ENCODE measurements at places on chromosomes 16 and 17. TPM values are rescaled to one million over a fixed set of nuclear protein-coding genes. Genes with fewer than 3 reads are reported as not detected.

The TEKT5 gene
- total RNA-seq, result not detected

The KLHL10 gene
- total RNA-seq, result not detected

The KRTAP1-5 gene
- not detected for total RNA-seq

The KRT28 gene
- not detected for total RNA-seq

The SLC47A1 gene
- 11.6 TPM for total RNA-seq

The ABCA6 gene
- 100 TPM for total RNA-seq

The NLRC3 gene
- total RNA-seq, result 2.0 TPM

The COX6A2 gene
- total RNA-seq, result not detected
